ENCODE measurements at places on chromosomes 5 and 9.

- DNase-seq = no peak
Measured at GRCh38 chr9:90805006-90805996, 3.7 kb downstream of the SYK start.

DNA sequence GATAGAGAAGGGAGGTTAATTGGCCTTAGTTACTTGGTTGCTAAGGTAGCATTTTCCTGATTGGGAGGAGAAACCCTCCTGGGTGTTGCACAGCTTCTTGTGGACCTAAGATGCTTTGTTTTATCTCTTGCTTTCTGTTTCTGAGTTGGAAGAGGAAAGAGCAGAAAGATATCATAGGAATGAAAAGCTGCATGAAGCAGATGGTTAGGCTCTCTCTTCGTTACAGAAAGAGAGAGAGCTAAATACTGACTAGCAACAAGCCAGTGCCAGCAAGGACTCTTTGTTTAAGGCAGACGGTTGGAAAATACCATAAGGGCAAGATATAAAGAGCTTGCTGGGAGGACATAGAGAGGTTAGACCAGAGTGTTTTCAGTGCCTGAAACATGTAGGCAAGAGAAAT lies 103.1 kb downstream of the ATG10 start:
- no peak for DNase-seq

- no peak for DNase-seq
Measured at GRCh38 chr5:36688722-36689121, 82.3 kb downstream of the SLC1A3 start.

DNA sequence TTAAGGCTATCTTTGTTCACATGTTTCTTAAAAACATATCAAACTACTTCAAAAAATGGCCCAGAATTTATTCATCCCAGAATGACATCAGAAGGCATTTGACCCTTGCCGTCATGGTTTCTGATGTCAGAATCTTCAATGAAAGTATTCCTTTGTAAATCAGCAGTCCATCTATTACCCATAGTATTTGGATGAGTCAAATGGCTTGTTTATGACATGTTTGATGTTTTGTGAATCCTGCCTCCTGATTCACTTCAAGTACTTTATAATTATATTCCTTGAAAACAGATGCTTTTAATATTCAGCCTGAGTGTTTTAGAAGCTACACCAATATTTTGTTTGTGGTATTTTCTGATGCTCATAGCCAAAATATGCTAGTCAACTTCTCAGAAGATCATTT lies 200.8 kb upstream of the MEF2C start:
- DNase-seq = no peak

- no peak for DNase-seq
Measured at GRCh38 chr9:136971746-136972145, 5.6 kb upstream of the PTGDS start.

DNA sequence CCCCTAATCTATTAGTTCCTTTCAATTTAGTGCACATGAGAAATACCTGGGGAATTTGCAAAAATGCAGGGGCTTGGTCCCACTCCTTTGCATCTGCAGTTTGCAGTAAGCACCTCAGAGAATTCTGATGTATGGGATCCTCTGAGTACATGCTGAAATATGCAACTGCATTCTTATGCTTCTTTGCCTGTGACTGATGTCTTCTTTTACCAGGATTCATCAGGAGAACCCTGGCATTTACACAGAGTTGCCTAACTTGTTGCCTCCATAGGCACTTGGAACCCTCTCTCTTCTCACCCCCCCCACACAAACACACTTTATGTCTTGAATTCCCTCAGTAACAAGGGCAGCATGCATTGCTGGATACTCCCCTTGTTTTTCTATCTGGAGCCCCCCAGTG lies 173.1 kb downstream of the KDM4C start:
- no peak for DNase-seq

DNA sequence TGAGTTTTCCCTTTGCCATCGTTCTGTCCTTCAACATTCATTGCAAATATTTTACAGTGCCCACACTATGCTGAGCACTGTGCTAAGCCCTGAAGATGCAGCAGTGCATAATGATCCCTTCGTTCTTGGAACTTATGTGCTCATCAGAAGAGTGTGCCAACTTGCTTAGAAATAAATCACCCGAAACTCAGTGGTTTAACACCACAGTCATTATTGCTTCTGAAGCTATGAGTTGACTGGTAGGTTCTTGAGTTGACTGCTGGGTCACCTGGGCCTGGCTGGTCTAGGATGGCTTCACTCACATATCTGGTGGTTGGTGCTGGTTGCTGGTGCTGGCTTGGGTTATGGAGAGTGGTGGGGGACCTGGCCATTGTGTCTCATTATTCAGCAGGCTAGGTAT lies 20.9 kb downstream of the PCSK5 start:
- peak; percentile 59 for DNase-seq

GRCh38 chr5:57405984-57406383 lies 76.6 kb downstream of the ACTBL2 start:
- DNase-seq = no peak

- no peak for DNase-seq
Measured at GRCh38 chr5:72328172-72328571, 8.0 kb downstream of the PTCD2 start.

GRCh38 chr9:35172878-35173277 lies 11.1 kb downstream of the UNC13B start:
- no peak for DNase-seq
